ENCODE measurements at places on chromosomes 2 and 18. TPM values are rescaled to one million over a fixed set of nuclear protein-coding genes. Genes with fewer than 3 reads are reported as not detected.

GRCh38 chr2:121015971-121016485, 269.0 kb downstream of the TFCP2L1 start:
- no peak for DNase-seq

DNA sequence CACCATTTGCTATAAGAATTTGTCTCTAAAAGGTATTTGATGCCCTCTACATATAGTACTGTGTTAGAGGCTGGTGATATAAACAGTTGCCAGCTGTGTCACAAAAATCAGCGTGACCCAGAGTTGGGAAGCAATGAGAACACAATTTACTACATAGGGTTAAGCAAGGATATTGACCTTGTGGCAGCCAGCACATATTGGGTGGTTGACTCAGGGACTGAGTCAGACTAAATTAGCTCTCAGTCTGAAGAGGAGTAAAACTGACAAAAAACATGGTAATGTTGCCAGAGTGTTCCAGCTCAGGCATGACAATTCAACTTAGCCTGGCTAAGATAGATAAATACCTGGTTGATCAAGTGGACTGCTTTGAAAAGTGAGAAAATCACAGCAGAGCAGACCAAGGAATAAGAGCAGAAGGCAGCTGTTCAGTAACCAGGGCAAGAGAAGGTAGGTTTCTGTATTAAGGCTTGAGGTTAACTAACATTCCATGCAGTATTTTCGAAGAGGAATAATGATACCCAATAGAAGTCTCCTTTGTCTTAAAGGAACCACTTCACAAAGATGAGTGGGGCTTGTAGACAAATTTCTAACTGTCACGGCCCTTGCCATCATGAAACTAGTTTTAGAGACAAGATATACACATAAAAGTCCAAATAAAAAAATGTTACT, 108.2 kb upstream of the ERBB4 start:
- no peak for DNase-seq

DNA sequence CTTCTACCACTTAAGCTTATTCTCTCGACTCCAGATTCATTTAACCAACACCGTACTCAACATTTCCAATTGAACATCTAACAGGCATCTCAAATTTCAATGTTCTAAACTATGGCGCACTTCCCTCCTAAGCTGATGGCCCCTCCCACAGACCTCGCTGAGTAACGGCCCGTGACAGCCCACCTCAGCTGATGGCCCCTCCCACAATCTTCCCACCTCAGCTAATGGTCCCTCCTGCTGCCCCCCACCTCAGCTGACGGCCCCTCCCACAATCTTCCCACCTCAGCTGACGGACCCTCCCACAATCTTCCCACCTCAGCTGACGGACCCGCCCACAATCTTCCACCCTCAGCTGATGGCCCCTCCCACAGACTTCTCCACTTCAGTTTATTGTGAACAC, 57.1 kb upstream of the TSPYL6 start:
- DNase-seq, result no peak

GRCh38 chr2:160816916-160817499, 323.4 kb upstream of the RBMS1 start:
- DNase-seq, result no peak

DNA sequence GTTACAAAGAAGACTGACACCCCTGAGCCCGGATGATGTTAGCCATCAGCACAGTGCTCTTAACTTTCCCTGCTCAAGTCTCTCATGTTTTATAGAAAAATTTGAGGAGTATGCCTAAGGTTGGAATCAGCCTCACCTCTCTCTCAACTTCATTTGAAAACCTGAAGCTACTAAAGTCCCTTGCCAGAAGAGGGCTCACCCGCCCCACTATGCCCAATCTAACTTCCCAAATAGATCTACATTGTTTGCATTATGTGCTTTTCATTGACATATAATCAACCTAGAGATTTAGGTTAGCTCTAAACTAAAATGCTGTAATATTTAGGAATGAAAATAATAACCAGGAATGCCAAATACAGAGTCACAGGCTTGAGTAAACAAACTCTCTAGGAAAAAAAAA, 305.4 kb downstream of the NCKAP5 start:
- DNase-seq, result no peak

DNA sequence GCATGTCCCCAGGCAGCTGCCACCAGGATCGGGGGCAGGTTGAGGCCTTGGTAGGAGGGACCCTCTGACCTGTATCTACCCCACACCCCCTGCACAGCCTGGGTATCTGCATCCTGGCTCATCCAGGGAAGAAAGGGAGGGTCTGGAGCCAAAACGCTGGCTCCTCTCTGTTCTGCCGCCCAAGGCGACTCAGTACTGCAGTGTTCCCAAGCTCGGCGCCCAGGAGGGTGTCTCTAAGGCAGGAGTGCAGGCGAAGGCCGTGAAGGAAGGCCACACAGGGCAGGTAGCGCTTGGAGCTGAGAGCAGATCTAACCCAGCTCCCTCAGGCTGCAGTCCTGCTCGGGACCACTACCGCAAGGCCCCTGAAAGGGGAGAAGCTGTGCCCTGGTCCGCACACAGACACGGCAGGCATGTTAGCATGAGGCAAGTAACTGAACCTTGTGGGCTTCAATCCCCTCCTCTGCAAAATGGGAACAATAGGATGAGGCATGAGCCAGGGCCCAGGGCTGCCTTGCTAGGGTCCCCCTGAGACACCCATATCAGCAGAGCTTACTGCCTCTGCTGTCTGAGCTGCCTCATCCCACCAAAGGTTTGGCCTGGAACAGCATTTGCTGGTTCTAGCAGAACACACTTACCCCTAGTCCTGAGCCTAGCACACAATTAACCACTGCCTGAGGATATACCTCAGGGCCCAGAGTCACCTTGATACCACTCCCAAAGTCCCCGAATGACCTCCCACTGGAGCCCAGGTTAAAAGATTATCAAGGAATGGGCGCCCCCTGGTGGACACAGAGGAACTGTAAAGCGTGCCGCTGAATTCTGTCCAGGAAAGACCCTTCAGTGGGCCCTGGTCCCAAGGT, 6.5 kb downstream of the PTMA start:
- DNase-seq, result peak; percentile 74

DNA sequence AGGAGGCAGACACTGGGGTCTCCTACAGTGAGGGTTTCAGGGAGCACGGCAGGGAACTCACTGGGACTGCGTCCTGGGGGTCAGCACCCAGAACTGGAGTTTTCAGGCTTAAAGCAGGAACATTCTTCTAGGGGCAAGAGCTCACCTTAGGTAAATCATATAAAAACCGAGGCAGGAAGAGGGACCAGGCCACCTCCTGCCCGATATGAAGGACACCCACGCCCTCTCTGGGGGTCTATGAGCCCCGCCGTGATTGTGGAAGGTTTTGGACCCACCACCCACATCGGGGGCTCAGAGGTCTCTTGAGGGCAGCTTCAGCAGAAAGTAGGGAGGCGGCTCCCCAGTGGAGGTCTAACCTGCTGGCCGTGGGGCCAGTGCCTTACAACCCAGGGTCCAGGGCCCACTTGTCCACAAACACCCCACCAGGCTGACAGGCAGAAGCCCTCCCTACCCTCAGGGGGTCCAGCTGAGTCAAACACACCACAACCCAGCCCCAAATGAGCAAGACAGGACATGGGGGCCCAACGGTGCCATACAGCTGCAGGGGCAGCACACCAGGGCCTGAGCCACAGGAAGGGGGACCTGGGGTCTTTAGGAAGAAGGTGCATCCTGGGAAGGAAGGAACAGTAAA, 25.3 kb downstream of the CROCC2 start:
- no peak for DNase-seq

- DNase-seq, result no peak
Measured at GRCh38 chr2:181684454-181685149, 4.3 kb upstream of the NEUROD1 start.

DNA sequence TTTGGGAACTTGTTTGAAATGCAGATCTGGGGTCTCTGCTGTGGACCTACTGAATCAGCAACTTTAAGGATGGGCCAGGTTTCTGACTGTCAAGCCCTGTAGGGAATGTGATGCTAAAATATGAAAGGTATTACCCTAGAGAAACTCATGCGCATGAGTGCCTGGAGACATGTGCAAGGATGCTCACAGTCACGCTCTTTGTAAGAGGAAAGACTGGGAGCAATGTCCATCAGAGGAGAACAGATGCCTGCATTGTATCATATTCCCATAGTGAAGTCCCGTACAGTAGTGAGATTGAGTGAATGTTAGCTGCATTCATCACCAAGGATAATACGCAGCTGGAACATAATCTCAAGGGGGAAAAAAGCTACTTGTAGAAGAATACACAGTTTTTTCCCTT, 14.1 kb downstream of the ZNF407 start:
- DNase-seq, result no peak

GRCh38 chr2:241762933-241763369, 13.7 kb upstream of the GAL3ST2 start:
- DNase-seq, result no peak

GRCh38 chr2:121205321-121205942, 79.6 kb downstream of the TFCP2L1 start:
- DNase-seq, result no peak

- no peak for DNase-seq
Measured at GRCh38 chr2:157880927-157881326, 4.8 kb upstream of the ACVR1 start.

- DNase-seq, result no peak
Measured at GRCh38 chr2:234981197-234982095, 29.6 kb downstream of the SH3BP4 start.

MOGAT1 gene
- total RNA-seq, result not detected

OTOS gene
- total RNA-seq, result not detected

NOL4 gene
- not detected for total RNA-seq

BCL11A gene
- total RNA-seq, result 1.8 TPM

ABCB11 gene
- not detected for total RNA-seq
